ENCODE measurements at places on chromosomes 11 and 22.

GRCh38 chr11:15268598-15268997, 153.9 kb downstream of the INSC start:
- no peak for DNase-seq

DNA sequence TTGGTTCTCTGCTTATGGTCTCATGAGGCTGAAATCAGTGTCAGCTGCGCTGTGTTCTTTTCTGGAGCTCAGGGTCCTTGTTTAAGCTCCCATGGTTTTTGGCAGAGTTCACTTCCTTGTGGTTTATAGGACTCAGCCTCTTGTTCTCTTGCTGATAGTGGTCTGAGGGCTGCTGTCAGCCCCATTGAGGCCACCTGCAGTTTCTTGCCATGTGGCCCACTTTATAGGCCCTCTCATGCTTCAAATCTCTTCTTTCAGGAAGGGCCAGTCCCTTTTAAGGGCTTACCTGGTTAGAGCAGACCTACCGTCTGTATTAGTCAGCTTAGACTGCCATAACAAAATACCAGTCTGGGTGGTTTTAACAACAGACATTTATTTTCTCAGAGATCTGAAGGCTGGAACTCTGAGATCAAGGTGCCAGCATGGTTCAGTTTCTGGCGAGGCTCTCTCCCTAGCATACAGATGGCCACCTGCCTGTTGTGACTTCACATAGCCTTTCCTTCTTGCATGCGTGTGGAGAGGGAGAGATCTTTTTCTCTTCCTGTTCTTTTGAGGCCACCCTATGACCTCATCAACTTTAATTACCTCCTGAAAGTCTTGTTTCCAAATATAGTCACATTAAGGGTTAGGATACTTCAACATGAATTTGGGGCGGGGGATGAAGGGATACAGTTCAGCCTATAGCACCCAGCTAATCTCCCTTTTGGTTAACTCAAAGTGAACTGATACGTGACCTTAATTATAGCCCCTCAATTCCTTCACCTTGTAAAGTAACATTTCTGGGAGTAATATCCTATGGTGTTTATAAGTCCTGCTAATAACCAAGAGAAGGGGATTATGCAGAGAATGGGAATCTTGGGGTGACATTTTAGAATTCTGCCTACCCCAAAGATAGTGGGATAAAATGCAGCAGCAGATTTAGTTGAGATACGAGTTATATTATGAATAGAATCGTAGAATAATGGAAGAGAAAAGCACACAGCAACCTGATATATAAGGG, 131.8 kb downstream of the UVRAG start:
- no peak for DNase-seq

- DNase-seq: no peak
These were observed 13.6 kb downstream of the BCR start for GRCh38 chr22:23193882-23194281.

DNA sequence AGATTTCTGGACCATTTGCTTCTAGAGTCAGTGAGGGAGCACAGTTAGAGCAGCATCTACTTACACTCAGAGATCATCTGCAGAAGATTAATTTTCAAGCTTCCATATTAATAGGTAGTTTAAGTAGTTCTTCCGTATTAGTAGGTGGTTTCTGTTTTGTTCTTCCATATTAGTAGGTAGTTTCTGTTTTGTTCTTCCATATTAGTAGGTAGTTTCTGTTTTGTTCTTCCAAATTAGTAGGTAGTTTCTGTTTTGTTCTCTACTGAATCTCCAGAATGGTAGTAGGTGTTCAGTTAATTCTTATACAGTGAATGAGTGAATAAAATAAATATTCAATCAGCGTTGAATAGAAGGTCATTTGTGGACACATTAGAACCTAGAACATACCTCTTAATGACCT, 175.7 kb downstream of the TMEM135 start:
- DNase-seq: no peak

DNA sequence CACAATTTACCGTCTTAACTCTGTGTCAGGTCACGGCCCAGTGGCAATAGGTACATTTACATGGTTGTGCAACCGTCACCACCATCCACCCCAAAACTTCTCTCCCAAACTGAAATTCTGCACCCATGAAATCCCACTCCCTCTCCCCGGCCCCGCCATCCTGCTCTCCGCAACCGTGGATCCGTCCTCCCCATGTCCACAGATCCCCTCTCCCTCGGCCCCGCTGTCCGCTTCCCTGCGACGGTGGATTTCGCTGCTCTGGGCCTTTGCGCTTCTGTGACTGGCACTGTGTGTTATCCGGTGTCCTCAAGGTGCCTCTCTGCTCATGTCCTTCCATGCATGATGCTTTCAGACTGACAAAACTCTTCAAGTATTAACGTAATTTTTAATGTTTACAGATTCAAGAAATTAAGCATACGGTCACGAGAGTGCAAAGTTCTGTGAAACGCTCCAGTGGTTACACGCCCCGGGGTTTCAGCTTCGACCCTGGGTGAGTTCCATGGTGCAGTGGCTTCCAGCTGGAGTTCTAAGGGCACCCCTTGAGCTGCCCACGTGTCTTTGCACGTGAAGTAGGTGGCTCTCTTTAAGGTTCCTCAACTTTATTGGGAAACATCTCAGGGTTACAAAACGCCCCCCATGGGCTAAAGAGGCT, 76.4 kb downstream of the KCNQ1 start:
- no peak for DNase-seq

GRCh38 chr11:45180179-45180847, 33.9 kb downstream of the PRDM11 start:
- no peak for DNase-seq

DNA sequence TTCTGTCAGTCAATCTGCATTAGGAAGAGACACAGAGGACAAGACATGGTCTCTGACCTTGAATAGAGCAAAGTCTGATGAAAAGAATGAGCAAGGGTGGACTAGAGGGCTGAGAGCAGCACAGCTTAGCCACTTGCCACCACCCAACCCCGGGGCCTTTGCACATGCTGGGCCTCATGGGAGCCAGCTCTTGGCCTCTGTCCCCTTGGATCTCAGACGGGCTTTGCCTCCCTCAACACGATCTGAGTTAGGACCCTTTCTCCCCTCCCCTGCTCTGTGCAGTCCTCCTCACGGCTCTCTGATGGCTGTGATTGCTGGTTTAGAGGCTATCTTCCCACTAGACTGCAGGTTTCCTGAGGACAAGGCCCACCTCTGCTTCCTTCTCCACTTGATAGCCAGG, 131.6 kb upstream of the B3GAT1 start:
- no peak for DNase-seq

GRCh38 chr11:98772893-98773292, 247.9 kb upstream of the CNTN5 start:
- no peak for DNase-seq

DNA sequence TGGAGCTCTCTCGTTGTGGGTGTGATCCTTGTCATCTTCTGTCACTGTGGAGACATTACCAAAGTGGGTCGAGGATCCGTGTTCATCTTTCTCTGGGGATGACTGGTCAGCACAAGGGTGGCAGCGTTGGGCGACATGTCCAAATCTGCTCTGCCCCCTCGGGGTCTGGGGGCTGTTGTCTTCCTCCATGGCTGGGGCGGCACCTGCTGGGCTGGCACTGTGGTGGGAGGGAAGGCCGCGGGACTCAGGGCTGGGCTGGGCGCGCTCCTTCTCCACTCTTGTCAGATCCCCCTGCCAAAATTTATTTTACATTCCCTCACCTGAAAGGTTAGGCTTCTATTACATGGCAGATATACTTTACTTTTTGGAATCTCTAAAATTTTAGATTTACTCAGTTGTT, 96.4 kb downstream of the UVRAG start:
- DNase-seq: no peak

- DNase-seq: no peak
These were observed 386.6 kb upstream of the NARS2 start for GRCh38 chr11:78961247-78961646.

GRCh38 chr22:45686004-45686403, 14.4 kb downstream of the ATXN10 start:
- no peak for DNase-seq

GRCh38 chr11:119651802-119652584, 77.0 kb downstream of the NECTIN1 start:
- no peak for DNase-seq

GRCh38 chr11:47791774-47792430, 24.8 kb upstream of the FNBP4 start:
- no peak for DNase-seq

- no peak for DNase-seq
These were observed 6.0 kb upstream of the PAX6 start for GRCh38 chr11:31817054-31817620.

DNA sequence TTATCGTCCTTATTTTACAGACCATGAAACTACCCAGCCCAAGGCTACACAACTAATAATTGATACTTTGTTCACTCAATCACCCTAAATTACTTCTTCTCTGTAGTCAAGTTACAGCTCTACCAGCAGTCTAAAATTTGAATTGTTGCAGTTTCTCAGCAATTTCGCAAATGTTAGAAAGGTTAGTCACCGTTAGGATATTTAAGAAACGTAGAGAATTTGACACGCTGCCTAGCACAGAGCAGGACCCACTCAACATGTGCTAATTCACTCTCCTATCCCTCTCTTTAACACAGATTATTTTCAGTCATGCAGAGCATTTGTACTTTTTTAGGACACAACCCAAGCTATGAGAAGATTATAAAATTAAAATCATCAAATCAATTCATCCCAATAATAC, 771.1 kb upstream of the LUZP2 start:
- no peak for DNase-seq

GRCh38 chr22:31241936-31242335, 29.8 kb downstream of the LIMK2 start:
- DNase-seq: no peak

- no peak for DNase-seq
These were observed 20.8 kb downstream of the ARVCF start for GRCh38 chr22:19995611-19996339.

GRCh38 chr22:48979482-48979881, 848.2 kb downstream of the BRD1 start:
- no peak for DNase-seq

DNA sequence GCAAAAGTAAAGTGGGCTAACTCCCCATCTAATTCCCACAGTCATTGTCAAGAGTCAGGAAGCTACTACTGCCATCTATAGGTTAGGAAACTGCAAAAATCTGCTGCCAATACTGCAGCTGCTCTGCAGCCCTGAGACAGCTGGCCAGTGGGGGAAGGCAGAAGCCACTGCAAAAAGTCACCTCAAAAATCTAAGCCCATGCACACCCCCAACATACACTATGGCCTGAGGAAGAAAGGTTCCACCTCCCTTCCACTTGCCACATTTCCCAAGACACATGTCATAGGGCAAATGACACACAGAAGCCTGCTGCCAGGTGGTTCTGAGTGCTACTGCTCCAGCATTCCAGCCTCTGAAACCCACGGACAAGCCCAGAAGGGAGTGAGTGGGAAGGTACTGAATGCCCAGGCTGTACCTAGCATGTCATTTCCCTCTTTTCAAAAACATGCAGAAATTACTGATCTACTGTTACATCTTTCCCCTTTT, 36.9 kb downstream of the DGCR2 start:
- DNase-seq: no peak

DNA sequence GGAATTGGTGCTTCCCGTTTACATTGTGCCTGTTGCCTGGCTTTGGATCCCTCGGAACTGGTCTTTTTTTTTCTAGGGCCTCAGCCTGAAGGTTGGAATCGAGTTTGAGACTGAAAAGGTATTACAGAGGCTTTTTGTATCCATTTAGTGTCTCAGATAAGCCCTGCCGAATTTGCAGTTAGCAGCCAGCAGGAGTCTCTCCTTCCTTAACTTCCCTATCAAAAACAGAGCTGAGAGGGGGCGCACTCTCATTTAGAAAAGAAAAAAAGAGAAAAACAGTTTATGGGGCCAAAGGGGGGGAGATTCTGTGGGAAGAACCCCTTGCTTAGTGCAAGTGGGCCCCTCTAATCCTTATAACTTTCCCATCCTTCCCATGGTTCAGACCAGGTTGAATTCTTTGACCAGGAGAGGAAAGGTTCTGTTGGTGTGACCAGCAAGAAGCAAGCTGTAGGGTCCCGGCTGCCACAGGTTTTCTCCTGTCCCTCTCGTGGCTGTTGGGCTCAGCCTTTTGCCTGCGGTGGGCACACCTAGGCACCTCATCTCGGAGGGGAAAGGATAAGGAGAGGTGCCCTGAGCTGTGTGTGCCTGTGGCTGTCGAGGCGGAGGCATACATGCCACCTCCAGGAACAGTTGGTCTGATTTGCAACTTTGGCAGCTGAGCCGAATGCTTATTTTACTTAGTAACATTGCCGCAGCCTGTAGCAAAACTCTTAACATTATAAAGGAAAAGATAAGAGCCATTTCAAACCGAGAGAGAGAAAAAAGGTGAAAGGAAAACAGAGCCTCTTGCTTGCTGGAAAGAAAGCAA, 565.0 kb upstream of the CNTN5 start:
- DNase-seq: no peak

GRCh38 chr11:44687388-44687787, 39.4 kb upstream of the TSPAN18 start:
- DNase-seq: no peak

- DNase-seq: no peak
These were observed 38.4 kb downstream of the CECR2 start for GRCh38 chr22:17407643-17408042.
